Endothelial cell of umbilical vein (primary cell): ENCODE measurements at places on chromosomes 3 and 15. TPM values are rescaled to one million over a fixed set of nuclear protein-coding genes. Genes with fewer than 3 reads are reported as not detected.

DNA sequence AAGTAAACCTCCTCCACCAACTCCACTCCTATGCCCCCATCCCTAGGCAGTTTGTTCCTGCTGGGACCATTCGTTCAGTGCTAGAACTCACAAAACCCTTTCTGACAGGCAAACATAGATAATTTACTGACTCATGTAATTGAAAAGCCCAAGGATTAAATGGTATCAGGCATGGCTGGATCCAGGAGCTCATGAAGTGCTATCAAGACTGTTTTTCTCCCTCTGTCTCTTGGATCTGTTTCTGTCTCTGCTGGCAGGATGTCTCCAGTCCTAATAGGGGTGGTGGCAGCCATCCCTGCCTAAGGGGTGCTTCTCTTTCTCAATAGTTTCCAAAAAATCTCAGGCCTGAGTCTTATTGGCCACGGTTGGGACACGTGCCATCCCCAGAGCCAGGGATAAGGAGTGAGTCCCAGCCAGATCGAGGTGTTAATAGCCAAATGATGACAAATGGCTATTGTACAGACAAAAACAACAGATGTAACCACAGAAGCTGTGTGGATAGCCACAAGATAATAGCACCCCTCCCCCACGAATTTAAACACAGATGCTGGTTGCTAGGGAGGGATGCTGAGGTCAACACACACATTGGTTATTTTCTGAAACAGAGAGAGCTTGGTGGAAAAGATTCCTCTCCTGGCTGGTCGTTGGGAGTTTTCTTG lies 168.6 kb downstream of the SHQ1 start:
- no peak for DNase-seq

GRCh38 chr3:8143186-8143585 lies 358.4 kb upstream of the LMCD1 start:
- no peak for DNase-seq

- DNase-seq: no peak
These were observed 36.8 kb upstream of the KY start for GRCh38 chr3:134687642-134688041.

DNA sequence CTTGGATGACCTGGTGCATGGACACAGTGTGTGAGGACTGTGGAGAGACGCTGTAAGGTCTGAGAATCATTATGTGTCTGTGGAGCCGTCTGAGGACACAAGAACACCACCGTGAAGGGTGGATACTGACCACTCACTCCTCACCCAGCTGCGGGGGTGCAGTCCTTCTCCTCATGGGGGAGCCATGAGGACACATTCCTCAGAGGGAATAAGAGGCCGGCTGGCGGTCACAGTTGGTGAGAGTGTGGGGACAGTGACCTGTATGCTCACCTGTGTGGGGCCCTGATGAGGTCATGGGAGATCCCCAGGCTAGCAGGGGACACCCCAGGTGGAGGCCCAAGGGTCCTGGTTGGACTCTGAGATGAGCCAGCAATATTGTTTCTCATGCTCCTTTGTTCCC lies 2.5 kb upstream of the TRPM1 start:
- DNase-seq: no peak

- DNase-seq: no peak
These were observed 46.7 kb downstream of the CHCHD6 start for GRCh38 chr3:126750756-126751121.

Gene NR2E3
- 0.25 and 0.38 TPM in 2 replicates for total RNA-seq

DNA sequence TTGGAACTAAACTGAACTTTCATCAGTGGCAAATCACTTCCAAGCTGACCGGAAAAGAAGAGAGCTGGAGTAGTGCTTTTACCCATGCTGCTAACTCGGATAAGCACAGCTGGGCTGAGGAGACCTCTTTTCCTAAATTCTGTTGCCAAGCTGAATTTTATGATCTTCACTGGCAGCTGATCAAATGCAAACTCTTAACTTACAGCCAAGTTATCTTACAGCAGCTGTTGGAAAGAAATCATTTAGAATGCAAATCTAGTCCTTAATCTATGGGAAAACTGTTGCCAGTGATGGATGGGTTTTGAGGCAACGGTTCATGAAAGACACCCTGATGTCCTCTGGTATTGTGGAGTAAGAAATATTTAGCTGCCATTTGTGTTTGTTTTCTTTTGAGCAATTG lies 216.5 kb downstream of the ZNF385D start:
- no peak for DNase-seq

Gene SSUH2
- 0.44 TPM in 1 of 2 replicates, not detected in the other for total RNA-seq

Gene HRG
- not detected in 2 replicates for total RNA-seq

Gene KLHL40
- not detected in 2 replicates for total RNA-seq

DNA sequence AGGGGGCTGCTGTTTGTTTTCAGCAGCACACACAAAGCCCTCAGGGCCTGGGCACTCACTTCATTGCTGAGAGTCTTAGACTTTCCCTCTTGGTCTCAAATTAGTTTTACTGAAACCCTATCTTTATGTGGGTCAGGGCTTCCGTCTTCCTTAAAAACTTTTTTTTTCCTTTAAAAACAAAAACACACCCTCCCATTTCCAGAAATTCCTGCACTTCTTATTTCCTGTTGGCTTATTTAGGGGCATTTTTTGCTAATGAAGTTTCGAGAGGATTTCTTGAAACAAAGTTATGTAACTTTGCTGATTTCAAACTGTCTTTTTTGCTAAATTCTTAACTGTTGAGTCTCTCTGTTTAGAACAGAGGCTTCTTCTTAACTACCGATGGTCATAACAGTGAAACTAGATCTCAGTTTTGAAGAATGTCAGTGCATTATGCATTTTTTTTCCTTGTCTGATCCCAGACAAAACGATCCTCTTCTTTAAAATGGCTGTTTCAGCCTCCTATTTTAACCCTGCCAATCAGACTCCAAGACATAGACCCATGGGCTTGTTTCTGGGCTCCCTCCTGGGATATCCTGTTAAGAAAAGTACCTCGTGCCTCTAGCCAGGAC lies 23.3 kb downstream of the ANAPC13 start:
- peak; percentile 33 for DNase-seq

DNA sequence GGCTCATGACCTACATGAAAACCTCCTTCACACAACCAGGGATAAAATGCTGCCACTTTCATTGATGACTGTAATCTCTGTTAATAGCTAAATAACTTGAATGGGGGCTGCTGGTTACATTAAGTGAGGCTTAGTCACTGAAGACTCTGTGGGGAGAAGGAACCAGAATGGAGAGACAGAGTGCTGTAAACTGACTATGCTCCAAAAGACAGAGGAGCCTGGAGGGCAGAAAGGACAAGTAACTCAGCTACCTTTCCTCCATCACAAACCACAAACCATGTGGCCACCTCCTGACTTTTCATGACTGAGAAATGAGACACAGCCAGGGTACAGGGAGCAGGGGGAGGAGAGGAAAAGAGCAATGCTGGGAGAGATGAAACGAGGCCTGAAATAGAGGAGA lies 97.1 kb upstream of the TRIM42 start:
- no peak for DNase-seq

Gene RBP2
- not detected in 2 replicates for total RNA-seq

DNA sequence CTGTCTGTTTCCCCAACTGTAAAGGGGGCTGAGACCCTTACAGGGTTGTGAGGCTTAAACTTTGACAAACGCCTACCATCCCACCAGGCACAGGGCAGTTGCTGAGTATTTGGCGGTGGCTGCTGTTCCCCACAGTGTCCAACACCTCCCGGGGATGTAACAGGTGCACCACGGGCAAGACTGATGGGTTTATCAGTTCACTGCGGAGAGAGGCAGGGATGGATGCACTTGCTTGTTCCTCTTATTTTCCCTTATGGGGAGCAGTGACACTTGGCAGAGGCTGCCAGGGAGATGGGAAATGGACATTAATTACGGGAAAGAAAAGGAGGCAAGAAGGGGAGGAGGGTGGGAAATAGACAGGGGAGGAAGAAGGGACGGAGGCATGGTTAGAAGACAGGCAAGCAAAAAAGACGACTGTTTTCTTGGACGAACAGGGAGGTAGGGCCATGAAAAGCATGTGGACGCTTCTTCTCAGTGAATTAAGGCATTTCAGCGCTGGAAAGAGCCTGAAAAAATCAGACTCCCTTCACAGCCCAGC lies 16.6 kb upstream of the ADIPOQ start:
- no peak for DNase-seq
